ENCODE measurements at places on chromosomes 12 and 14.

DNA sequence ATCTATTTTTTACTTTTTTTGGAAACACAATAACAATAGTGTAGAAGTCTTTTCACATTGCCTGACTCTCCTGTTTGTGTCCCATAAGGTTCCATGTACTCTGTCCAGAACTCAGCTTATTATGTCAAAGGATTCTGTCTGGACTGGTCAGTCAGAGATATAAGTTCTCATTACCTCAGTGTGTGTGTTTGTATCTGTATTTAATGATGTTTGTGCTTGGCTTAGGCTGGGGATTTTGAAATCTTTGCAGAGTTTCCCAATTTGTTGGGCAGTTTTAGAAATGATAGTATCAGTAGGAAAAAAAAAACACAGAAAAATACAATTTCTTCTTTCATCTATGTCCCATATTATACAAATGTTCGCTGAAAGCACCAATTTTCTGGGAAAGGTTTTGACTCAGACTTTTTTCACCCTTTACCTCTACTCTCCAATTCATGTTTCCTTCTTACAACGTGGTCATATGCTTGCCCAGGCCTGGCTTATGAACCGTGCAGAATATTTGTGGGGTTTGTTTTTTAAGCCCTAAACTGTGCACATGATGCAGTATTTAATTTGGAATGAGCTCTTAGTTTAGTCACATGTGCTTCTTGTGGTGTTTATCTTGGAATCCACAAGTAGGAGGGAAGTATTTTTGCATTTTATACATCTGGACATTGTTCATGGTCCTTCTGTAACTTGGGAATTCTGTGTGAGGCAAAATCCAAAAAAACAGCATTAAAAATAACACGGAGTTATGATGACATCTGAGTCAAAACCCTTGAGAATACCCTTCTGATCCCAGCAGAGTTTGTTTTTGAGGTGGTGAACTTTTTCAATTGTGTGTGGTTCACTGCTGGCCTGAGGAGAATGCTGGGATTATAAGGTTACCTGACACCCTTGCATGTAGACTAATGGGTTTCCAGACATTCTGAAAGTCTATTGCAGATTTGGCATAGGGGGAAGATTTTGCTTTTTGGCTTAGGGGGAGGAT, 121.2 kb downstream of the RAD51B start:
- DNase-seq = no peak

GRCh38 chr14:99271221-99271941, 616 bp downstream of the BCL11B start:
- DNase-seq = no peak

GRCh38 chr12:88062474-88062873, 33.3 kb upstream of the C12orf50 start:
- no peak for DNase-seq

- no peak for DNase-seq
These were observed at the start of gene SSTR1 for GRCh38 chr14:38207736-38208617. Gene SSTR1 (plus strand): TSS chr14:38207904. CDS start chr14:38209390, 1,486 bp downstream.

DNA sequence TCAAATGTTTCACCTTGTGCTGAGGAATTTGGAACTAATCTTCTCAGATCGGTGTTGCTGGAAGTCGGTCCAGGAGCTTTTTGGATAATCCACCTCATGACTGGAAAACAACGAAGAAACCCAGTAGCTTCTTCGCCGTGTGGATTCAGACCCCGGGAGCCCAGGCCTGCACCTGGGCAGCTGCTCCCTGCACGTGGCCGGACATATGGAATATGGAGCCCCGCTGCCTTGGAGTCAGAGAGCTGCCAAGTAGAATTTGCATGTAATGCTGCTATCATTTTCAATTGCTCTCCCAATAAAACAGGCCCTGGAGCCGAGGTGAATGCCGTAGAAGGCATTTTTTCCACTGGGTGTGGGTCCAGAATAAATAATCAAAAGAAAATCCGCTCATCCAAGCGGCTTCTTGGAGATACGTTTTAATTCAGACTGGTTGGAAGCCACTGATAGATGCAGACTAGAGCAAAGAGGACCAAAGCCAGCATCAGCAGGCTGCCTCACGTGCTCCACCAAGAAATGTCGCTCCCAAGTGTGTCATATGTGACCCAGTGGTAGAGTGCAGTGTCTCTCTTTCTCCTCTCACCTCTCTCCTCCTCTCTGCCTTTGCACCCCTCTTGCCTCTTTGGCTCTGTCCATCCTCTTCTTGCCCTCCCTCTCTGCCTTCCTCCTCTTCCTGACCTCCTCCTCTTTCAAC, 115.3 kb downstream of the ZNF664 start:
- DNase-seq = no peak

Measured in stimulated activated CD4-positive, alpha-beta T cell treated with anti-CD3 and anti-CD28 coated beads, Interleukin-12 subunit alpha, Interleukin-12 subunit beta, amount 100 ng/mL, for 24 hours (primary cell).